Esophagus squamous epithelium (tissue), 5 donors: ENCODE measurements at places on chromosomes 5 and 9.

DNA sequence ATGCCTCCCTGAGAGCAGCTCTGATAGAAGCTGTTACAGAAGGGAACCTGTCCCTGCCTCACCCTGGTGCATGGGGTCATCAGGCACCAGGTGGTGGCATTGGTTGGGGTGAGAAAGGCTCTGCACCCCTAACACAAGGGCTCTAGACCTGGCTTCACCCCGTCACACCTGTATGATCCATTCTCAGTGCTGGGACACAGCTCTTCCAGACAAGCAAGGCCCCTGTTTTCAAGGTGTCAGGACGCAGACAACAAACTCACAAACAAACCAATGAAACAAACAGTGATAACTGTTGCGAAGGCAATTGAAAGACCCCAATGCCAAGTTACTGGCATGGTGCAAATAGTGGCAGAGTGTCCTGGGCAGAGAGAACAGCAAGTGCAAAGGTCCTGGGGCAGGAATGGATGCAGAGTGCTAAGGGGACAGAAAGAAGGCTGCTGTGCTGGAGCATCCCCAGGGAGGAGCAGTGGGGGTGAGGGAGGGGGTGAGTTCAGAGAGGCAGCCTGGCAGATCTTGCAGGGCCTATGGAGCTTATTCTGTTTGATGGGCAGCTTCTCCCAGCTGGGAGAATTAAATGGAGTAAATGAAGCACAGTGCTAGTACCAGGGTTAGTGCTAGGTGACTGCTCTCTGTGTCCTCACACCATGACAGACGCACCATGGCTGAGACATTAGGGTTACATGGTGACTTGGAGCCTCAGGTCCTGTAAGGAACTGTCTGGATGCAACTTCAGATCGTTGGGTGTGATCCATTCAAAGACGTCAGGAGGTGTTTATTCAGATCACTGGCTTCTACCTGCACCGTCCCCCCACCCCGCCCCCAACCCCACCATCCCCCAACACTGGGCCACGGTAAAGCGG, 67.9 kb upstream of the UNC5A start:
- DNase-seq: no peak

GRCh38 chr9:77010527-77010926, 8.9 kb upstream of the FOXB2 start:
- DNase-seq: no peak

- DNase-seq: no peak
Measured at GRCh38 chr5:124027441-124027840, 515.5 kb downstream of the CSNK1G3 start.

DNA sequence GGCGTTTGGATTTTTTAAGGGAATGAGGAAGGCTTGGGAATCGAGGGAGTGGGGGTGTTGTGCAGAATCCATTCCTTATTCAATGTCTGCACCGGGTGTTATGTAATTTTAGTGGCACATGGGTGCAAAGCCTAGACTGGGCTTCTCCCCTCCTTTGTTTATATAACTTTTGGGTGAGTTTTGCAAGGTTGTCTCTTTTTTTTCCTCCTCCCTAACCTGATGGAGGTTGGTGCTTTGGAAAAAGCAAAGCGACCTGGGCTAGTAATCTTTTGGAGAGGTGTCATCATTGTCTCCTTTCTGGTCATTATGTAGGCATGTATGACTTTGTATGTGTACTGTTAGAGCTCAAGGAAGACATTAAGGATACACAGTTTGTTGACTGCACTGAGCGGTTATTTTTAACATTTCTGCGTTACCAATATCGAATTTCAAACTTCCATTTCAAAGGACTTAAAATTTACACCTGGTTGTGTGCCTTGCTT, 3.1 kb downstream of the SMARCA2 start:
- no peak for DNase-seq

DNA sequence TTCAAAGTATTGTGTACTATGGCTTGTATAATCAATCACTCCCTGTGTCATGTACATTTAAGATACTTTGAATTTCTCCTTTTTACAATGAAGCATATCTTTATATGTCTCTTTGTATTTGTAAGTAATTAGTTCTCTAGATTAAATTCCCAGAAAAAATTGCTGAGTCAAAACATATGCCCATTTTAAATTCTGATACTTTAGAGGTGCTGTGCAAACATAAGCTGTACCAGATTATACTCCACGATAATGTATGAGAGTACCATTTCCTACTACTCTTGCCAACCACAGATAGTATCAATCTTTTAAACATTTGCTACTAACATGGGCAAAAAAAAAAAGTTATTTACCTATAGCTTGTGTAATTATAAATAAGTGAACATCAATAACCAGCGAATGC, 18.3 kb downstream of the DCAF10 start:
- no peak for DNase-seq

DNA sequence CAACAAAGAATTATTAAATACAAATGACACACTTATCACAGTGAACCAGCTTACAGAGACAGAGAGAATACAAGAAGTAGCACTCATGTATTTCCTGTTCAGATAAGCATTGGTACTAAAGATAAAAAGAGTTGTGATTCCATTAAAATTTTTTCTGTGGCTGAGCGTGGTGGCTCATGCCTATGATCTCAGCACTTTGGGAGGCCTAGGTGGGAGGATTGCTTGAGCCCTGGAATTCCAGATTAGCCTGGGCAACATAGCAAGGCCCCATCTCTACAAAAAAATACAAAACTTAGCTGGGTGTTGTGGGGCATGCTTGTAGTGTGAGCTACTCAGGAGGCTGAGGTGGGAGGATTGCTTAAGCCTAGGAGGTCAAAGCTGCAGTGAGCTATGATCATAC, 32.9 kb downstream of the FCHO2 start:
- DNase-seq: no peak

DNA sequence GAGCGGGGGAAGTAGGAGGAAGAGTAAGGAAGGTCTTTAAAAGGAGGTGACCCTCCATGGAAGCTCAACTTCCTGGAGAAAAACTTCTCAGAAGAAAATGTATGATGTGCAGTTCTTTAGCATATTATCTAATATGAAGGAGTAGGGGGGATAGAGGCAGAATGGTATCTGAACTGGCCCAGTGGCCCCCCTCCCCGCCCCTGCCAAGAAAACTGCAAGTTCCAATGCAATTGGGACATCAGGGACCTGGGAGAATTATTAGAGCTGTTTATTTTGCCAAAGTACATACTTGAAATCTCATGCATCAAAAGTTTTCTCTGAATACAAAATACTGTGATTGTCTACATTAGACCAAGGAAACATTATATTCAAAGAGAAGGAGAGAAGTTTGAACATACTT, 40.6 kb upstream of the GAS1 start:
- DNase-seq: no peak

DNA sequence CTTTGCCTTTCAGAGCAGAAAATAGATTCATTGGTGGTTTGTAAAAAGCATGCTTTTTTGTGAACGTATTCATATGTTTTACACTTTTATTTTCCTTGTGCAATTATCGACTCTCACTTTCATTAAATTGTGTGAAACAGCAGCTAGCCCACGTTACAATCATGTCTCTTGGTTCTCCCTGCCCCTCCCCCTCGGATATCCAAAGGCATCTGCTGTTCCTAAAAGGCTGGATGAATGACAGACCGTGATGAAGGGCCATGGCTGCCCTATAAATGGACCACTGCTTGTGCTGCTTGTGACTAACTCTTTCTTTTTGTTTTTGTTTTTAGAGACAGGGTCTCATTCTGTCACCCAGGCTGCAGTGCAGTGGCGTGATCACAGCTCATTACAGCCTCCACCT, 17.0 kb upstream of the SEMA4D start:
- DNase-seq: no peak

GRCh38 chr5:112978836-112979235, 2.2 kb downstream of the DCP2 start:
- DNase-seq: no peak

GRCh38 chr5:14415024-14415697, 166.4 kb upstream of the OTULINL start:
- DNase-seq: no peak

DNA sequence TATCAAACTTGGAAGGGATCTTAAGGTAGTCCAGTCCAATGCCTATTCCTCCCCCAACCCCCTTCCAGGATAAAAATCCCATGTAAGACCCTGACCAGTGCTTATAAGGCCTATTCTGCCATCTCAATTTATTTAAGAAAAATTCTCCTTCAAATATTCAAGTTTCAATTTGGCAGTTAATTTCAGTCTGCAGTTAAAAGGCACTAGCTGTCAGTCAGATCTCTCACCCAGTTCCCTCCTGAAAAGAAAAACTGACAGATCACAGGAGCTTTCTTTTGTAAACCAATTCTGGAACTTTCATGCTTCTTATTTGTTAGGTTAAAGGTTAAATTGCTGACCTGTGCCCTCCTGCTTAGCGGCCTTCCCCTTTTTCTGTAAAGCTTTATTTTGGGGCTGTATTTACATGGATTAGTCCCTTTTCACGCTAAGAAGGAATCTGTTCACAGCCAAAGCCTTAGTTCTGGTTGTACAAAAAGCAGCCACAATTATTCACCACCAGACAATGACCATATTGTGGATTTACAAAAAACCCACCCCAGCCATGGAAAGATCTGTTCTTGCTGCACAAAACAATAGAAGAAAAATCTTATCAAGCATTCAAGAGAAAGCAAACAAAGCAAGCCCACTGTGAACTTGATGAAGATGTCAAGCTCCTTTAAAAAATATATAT, 68.7 kb downstream of the DENND1A start:
- no peak for DNase-seq

DNA sequence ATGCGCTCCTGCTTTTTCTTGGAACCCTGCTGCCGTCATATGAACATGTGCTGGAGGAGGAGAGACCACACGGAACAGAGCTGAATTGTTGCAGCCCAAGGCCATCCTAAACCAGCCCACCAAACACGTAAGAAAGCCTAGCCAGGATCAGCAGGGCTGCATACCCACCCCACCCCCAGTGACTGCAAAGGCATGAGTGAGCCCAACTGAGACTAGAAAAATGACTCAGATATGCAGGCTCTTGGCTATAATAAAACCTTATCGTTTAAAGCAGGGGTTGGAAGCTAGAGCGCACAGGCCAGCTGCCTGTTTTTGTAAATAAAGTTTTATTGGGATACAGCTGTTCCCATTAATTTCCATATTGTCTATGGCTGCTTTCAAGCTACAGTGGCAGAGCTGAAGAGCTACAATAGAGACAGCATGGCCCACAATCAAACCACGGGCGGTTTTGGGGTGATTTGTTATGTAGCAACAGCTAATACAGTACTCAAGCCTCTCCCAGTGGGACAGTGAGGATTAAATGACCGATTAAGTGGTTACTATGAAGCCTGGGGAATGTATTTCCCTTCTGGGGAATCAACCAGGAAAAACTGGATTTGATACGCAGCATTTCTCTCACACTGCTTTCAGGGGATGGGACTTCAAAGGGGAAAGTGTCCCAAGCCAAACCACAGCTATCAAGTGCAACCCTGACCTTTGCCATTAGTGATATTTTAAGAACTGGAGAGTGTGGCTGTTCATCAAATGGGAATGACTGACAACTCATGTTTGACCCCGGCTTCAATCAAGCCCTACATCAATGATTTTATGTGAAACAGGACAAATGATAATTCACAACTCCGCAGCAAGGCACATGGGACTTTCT, 6.3 kb downstream of the SHB start:
- no peak for DNase-seq

DNA sequence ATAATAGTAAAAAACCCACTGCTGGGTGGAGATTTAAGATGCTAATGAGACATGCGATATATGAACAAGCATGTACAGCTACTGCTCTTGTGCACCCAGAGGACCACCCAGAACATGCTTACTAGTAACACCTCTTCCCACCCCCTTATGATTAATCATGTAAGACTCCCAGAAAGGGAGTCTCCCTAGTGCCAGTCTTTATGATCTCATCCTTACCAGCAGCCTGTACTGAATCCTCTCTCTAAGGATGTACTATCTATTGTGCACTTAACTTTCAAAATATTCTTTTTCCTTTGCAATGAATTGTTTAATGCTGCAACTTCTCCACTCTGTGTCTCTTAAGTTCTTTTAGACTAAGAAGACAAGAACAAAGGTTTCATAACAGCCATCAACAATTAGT, 9.1 kb upstream of the MAT2B start:
- DNase-seq: no peak

- DNase-seq: no peak
Measured at GRCh38 chr9:137753192-137753765, 124.3 kb upstream of the CACNA1B start.

DNA sequence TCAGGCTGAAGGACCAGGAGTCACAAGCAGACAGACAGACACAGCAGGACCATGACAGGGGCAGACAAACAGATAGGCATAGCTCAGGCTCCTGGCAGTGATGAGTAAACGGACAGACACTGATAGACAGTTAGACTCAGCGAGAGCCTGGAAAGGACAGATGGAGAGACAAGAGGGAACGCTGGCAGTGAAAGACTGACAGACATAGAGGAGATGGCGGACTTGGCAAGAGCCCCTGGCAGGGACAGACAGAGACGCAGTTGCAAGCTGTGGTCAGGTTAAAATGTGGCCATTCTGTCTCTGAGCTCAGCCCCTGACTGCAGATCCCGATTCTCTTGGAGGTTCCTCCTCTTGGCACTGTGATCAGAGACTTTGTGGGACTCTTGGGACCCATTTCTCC, 13.6 kb downstream of the CSF2 start:
- no peak for DNase-seq

DNA sequence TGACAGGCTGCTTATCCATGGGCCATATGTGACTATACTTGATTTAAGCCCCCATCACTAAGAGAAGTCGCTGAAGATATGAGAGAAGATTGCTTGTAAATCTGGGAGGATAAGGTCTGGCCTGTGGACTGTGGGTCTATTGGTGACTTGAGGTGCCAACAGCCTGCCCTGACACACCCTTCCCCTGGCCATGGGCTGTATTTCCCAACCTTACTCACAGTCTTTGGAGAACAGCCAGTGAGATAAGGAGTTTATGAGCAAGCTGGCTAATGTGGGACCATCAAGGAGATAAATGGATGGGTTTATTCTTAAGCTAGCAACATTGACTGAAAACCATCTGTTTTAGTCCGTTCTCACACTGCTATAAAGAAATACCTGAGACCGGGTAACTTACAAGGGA, 231.3 kb downstream of the ZSWIM6 start:
- no peak for DNase-seq

GRCh38 chr9:36189976-36190375, 745 bp upstream of the CLTA start:
- DNase-seq: no peak

GRCh38 chr9:113340011-113340699, at the start of gene WDR31:
WDR31 (minus strand) TSS chr9:113340275; CDS start chr9:113332022, 8,253 bp downstream.
- DNase-seq: peak; percentile 36

GRCh38 chr5:96007051-96007450, 45.4 kb upstream of the ELL2 start:
- no peak for DNase-seq

- no peak for DNase-seq
Measured at GRCh38 chr9:28956116-28956880, 1383.0 kb upstream of the C9orf72 start.

GRCh38 chr5:108380531-108381349, 1.2 kb downstream of the FBXL17 start:
- no peak for DNase-seq

DNA sequence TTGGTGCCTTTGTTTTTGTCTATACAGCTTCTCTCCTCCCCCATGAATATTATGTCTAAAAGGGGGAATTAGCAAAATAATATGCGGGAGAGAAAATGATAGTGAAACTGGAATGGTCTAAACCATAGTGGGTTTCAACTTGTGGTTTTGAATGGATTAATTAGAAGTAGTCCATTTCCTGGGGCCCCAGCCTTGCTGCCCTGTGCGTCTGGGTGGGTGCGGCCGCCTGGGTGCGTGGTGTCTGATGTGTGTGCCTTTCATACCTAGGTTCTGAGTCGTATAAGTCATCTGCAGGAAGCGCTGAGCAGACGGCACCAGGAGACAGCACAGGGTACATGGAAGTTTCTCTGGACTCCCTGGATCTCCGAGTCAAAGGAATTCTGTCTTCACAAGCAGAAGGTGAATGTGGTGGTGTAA, 120.0 kb upstream of the CACNA1B start:
- no peak for DNase-seq

- no peak for DNase-seq
Measured at GRCh38 chr5:74630453-74631066, 10.0 kb downstream of the ENC1 start.
